ENCODE measurements at places on chromosomes 16 and 17.
A peak's percentile ranks its signal among the peaks of the same experiment; 100 is the strongest.

DNA sequence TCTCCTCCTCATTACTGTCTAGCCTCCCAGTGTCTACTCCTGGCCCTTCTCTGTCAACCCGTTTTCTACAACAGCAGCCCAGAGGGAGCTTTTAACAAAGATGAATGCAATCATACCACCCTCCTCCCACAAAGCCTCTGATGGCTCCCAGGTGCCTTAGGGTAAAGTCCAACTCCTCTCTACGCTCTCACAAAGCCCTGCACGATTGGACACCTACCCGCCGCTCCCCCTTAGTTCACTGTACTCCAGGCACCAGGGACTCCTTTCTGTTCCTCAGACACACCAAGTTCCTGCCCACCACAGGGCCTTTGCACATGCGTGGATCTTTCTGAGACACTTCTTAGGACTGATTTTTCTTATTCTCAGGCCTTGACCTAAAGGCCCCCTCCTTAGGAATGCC, 17.4 kb downstream of the CCDC102A start:
- DNase-seq: no peak

DNA sequence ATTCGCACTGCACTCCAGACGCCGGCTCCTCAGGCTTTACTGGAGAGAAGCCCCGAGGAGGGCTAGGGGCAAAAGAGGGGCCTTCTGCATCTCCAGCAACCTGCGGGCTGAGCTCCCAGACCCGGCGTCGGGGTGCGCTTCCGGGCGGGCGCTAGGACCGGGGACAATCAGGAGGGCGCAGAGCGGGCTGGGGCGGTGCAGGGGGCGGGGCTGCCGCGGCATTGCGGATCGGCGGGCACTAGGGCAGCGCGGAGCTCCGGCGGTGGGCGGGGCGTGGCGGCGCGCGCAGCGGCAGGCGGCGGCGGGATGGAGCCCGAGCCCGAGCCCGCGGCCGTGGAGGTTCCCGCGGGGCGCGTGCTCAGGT, at the start of gene TSEN54:
Gene TSEN54 (plus strand): TSS at position 274 of the 364 bp plus-strand sequence. CDS start 33 bp downstream, at position 307.
- DNase-seq: peak; percentile 72

DNA sequence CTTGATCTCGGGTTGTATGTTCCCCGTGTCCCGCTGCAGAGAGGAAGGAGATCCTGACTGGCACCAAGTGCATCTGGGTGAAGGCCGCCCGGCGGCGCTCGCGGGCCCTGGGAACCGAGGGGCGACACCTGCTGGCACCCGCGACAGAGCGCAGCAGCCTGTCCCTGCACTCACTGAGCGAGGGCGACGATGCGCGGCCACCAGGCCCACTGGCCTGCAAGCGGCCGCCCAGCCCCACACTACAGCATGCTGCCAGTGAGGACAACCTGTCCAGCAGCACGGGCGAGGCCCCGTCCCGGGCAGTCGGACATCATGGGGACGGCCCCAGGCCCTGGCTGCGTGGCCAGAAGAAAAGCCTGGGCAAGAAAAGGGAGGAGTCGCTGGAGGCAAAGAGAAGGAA, 7.5 kb downstream of the BTBD17 start:
- no peak for DNase-seq

DNA sequence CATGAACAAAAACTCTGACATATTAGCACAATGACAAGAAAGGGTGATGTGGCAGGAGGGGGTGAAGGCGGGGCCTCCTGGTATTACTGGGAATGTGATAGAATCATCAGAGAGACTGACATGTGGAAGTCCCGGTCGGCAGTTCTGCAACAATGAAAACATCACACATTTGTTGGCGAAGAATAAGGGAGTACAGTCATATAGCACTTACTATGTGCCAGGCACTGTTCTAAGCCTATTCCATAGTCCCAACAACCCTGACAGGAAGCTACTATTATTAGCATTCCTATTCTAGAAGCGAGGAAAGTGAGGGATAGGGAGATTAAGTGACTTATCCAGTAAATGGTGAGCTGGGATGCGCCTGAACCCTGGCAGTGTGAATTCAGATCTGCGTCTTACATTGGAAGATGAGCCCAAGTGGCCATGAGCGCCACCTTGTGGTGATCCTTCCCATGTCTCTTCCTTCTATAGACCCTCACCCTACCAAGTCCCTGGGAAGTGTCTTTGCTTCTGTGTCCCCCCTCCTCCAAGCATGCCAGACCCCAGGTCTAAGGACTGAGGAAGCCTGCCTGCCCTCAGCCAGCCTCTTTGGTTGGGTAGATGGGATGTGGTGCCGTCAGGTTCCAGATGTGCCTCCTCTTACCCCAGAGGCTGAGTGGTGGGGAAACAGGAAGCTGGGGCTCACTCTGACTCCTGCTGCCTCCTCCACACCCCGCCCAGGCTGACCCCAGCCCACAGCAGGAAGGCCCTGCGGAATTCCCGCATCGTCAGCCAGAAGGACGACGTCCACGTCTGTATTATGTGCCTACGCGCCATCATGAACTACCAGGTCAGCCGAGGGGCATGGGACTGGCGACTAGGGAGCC, 14.0 kb downstream of the FMNL1 start:
- no peak for DNase-seq

- peak; percentile 72 for DNase-seq
These were observed 98.9 kb downstream of the AATF start for GRCh38 chr17:37047631-37048104.

GRCh38 chr17:36532435-36532975, 2.2 kb downstream of the MYO19 start:
- DNase-seq: no peak

- DNase-seq: no peak
These were observed 6.1 kb upstream of the SMIM5 start for GRCh38 chr17:75627094-75627493.

GRCh38 chr17:61479493-61480413, 27.5 kb downstream of the TBX4 start:
- DNase-seq: no peak
